ENCODE measurements at places on chromosomes 4 and X.

DNA sequence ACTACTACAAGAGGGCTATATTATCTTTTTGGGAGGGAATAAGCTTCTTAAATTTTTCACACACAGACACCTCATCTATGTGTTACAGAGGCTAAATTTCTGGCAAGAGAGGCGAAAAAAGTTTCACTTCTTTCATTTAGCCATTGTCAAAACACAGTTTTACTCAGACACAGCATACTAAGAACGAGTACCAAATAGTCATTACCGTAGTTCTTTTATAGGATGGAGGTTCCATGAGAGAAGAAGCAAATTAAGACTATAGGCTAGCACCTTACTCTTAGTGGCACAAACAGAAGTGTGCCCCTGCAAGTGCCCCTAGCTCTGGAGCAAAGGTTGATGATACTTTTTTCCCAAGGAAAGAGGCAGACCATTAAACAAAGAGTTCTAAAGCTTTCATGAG, 26.2 kb downstream of the UGT2B7 start:
- no peak for DNase-seq

DNA sequence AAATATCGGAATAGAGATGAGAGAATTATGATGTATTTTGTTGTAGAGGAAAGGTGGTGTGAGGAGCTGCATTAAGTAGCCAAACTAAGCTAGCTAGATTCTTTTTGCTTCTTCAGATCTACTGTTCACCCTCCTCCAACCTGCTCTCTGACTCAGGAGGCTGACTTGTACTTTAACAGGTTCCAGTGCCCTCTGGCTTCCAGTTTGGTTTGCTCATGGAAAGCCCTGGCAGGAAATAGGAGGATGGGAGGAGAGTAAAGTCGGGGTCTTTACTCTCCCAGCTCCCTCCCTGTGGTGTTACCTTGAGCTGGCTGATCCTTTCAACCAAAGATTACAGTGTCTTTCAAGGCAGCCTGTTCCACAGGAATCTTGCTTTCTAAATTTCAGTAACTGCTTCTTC, 277.0 kb upstream of the EDA2R start:
- DNase-seq: no peak

DNA sequence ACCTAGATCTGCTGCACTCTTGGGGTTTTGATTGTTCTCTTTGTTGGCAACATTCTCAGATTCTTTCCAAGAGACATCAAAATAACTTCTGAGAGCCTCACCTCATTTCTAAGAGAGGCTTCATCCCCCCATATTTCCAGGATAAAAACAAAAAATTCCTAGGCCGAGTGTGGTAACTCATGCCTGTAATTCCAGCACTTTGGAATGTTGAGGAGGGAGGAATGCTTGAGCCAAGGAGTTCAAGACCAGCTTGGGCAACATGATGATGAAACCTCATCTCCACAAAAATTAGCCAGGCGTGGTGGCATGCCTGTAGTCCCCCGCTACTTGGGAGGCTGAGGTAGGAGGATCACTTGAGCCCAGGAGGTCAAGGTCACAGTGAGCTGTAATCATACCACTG, 477.0 kb downstream of the INPP4B start:
- DNase-seq: no peak

- no peak for DNase-seq
These were observed 6.6 kb upstream of the PRRG3 start for GRCh38 chrX:151688695-151689094.

GRCh38 chr4:2154215-2154740, 87.6 kb downstream of the HAUS3 start:
- no peak for DNase-seq

- DNase-seq: no peak
These were observed 95.2 kb downstream of the CLNK start for GRCh38 chr4:10589321-10589720.

DNA sequence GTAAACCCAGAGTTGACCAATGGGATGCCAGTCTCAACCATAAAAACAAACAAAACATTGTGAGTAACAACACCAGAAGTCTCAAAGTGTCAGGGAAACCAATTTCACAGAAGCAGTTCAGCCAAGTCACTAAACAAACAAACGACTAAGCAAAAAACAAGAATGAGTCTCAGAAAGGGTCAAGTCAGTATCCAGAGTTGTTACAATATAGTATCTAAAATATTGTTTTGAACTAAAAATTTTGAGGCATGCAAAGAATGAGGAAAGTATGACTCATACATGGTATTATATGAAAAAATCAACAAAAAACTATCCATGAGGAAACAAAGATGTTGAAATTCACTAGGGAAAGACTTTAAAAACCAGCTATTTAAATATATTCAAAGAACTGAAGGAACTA, 70.6 kb downstream of the AR start:
- DNase-seq: no peak

DNA sequence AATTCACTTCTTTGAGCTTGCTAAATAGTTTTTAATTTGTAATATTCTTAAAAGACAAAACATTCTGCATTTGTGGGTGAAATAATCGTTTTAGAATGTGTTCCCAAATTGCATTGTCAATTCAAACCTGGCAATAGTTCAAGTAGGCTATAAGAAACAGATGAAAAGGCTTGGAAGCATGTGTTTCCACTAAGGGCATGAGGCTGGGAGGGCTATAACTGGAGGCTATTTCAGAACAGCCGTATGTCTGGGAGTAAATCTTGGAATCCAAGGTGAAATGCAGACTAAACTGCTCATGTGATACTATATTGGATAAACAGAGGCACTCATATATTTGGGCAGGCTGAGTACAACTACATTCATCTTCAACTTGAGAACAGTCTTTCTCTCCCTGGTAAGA, 117.4 kb upstream of the GRPR start:
- DNase-seq: no peak

DNA sequence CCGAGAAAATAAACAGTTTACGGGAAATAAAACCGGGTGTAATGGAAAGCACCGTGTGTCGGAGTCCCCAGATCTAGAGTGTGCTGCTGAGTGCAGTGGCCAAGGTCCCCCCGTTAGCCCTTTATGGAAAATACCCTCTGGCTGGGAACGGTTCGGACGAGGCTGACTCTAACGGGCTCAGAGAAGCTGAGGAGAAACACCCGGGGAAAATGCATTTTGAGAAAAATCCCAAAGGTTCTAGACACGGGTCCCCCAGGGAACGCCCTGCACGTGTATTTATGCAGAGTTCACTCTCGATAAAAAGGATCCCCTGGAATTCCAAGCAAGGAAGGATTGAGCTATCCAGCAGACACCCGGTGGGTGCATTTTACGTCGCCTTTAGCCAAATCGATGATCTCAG, 177.2 kb downstream of the CRLF2 start:
- DNase-seq: no peak

GRCh38 chr4:37664696-37665095, 21.5 kb downstream of the RELL1 start:
- no peak for DNase-seq

DNA sequence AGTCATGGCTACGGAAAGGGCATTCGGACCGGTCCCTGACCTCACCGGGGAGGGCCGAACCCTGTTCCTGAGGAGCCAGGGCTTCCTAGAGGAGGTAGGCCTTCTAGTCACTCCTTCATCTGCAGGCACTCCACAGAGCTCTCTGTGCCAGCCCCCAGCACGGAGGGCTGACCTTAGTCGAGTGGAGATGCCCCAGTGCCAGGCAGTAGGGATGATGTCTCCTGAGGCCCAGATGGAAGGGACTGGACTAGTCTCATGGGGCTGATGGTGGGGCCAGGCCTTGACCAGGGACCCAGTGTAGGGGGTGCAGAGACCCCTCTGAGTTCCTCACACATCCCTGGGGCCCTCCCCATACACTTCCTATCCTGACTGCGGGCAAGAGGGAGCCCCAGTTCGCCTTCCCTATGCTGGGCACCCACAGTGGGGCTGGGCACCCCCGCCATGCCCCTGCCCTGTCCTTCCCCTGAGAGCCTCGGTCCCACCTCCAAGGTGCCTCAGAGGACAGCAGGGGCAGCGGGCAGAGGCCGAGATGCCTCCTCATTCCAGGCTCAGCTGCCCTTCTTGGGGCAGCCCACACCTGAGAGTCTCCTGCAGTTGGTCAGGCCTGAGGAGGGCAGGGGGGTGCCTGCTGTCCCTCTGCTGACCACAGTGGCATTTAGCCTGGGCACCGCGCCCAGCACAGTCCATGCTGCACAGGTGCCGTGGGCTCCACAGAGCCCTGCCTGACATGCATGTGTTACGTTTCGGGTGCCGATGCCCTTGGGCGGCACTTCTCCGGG, 1.4 kb upstream of the MSANTD1 start:
- no peak for DNase-seq

DNA sequence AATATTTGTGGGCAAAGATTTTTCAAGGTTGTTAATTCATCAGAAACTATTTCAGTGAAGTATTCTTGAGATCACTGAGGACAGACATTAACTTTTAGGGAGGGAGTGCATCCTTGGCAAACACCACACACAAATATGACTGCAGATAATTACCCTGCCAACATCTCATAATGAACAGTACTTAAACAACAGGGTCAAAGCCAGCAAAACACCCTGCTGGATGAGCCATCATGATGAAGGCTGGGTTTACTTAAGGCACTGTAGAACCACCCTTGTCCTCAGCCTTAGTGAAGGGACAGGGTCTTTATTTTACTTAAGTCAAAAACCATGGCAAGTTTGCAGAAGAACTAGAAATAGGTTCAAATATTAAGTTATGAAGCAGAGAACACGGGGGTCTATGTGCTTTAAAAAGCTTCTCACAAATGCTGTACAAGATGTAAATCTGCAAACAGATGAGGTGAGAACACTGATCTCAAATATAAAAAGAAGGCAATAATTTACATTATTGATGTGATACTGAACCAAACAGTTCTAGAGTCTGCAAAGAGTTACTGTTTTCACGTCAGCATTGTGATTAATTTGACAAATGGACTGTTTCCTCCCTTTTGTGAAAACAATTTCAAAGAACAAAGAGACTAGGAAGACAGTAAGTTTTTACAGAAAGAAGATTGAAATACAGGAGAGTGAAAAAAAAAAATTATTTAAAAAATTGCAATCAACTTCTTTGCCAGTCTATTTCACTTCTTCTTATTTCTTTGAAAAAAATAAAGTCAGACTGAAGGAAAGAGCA, 28.2 kb downstream of the TAPT1 start:
- DNase-seq: no peak

DNA sequence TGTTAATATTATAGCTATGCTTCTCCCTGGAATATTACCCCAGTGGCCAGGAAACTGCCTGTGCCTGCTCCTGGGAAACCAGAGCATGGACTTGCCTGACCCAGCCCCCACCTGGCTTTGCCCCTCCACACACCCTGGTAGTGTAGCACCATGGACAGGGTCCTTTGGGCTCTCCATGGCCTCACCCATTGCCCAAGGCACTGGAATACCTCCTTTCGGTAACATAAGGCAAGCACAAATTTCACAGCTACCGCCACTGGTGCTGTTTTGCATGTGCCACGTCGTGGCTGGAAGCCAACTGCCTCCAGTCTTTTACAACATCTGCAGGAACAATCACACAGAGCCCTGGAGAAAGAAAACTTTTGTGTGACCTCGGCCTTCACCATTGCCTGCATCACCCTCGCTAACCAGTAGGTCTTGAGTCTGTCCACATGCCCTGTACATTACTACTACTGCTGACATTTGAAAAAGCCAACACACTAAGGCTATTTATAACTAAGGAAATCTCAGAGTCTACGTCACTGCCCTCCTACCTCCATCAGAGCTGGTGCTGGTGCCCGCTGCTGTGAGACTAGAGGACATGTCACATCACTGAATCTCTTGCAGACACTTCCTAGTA, 47.7 kb downstream of the HPGD start:
- DNase-seq: no peak

GRCh38 chr4:86366920-86367319, 7.1 kb upstream of the MAPK10 start:
- no peak for DNase-seq

GRCh38 chr4:125369098-125369497, 54.3 kb downstream of the FAT4 start:
- no peak for DNase-seq

DNA sequence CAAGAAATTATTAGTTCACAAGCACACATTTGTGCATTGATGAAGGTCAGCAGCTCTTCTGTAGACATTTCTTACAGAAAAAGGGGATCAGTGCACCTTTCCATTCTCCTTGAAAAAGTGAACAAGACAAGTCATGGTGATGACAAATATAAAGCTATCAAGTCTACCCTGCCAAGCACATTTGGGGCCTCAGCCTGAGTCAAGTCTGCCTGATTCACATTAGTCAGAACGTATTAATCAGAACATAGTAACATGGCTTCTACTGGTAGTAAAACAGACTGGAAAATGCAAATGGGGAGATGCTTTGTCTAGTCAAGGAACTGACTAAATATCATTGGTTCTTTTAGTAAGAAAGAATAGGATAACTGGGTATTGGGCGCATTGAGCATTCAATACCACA, 2305.1 kb downstream of the PCDH7 start:
- DNase-seq: no peak

- DNase-seq: no peak
These were observed 15.2 kb downstream of the SUPT20HL1 start for GRCh38 chrX:24375600-24376131.

DNA sequence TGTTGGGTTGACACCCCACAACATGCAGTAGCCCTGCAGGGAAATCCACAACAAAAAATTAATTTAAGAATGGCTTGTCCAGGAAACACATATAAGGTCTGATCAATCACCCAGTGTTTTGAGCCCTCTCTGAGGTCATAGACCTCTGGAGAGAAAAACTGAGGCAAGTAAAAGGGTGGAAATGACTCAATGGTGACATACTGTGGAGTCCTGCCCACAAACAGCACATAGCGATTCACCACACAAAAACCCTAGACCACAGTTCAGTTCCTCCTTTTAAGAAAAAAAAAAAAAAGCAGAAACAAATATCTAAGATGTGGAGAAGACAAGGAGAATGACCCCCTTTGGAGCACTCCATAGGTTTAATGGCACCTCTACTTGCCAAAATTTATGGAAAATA, 2691.0 kb downstream of the PCDH7 start:
- no peak for DNase-seq

DNA sequence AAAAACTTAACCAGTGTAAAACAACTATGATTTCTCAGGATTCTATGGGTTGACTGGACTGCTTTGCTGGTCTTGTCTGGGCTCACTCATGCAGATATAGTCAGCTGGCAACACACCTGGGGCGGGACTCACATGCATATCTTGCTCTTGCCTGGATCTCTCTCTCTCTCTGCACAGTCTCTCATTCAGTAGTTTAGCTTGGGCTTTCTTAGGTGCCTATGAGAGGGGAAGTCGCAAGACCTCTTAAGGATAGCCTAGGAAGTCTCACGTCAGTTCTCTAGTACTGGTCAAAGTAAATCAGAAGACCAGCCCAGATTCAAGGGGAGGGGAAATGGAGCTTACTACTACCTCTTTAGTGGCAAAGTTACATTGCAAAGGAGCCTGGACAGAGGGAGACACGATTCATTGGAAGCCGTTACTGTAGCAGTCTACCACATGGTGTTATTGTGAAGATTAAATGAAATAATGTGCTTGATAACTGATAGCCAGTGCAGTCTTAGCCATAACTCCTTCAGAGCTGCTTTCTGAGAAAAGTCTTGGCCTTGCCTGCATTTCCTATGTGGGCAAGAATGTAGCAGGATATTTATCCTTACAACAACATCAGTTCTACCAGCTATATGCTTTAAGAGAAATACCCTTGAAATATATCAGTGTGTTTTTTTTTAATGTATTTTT, 2.1 kb downstream of the COPS4 start:
- DNase-seq: no peak

All from T-helper 2 cell treated with Interferon-gamma antibody and Interleukin-4, amounts not matched to agents 5 μg/mL and 100 μg/mL, for 36 hours (primary cell).